ENCODE measurements at places on chromosomes 1 and 21.

- no peaks in the 10 kb centered on the region for H3K4me1 ChIP-seq
- no peak for DNase-seq
- no peak overlapping the region for H3K4me3 ChIP-seq
- no peaks in the 10 kb centered on the region for H3K36me3 ChIP-seq
- no peaks in the 10 kb centered on the region for H3K27me3 ChIP-seq
- no peak overlapping the region for H3K27ac ChIP-seq
Measured at GRCh38 chr1:3125078-3125477, 56.1 kb downstream of the PRDM16 start.

DNA sequence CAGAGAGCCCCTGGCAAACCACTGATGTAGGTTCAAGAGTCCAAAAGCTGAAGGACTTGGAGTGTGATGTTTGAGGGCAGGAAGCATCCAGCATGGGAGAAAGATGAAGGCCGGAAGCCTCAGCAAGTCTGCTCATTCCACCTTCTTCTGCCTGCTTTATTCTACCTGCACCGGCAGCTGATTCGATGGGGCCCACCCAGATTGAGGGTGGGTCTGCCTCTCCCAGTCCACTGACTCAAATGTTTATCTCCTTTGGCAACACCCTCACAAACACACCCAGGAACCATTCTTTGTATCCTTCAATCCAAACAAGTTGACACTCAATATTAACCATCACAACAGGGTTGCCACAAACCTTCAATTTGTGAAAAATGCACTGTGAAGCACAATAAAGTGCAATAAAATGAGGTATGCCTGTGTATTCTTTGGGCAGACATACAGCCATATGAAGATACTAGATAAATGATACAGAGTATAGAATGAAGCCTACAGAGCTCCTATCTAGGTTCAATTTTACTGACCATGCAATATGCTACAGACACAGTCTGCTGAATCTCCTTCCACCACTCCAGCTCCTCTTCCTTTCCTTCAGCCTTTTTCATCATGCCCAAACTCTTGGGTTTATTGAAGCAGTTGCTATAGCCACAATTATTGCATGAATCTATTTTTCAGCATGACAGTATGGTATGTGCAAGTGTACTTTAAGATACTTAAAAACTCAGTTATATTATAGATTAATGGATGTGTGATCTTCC, 24.0 kb upstream of the CDC42BPA start:
- no peaks in the 10 kb centered on the region for H3K27me3 ChIP-seq
- no peaks in the 10 kb centered on the region for H3K36me3 ChIP-seq
- H3K4me3 ChIP-seq, result no peak overlapping the region
- H3K27ac ChIP-seq, result no peak overlapping the region

- H3K27ac ChIP-seq, result no peak overlapping the region
- H3K4me1 ChIP-seq, result no peaks in the 10 kb centered on the region
- no peak overlapping the region for H3K4me3 ChIP-seq
- H3K36me3 ChIP-seq, result peaks cover 2% of the 10 kb centered on the region
- no peaks in the 10 kb centered on the region for H3K27me3 ChIP-seq
- no peak for DNase-seq
Measured at GRCh38 chr1:192817246-192817645, 8.4 kb downstream of the RGS2 start.

- H3K27me3 ChIP-seq, result peaks cover 21% of the 10 kb centered on the region
- no peaks in the 10 kb centered on the region for H3K36me3 ChIP-seq
- H3K4me3 ChIP-seq, result no peak overlapping the region
- H3K4me1 ChIP-seq, result no peaks in the 10 kb centered on the region
Measured at GRCh38 chr1:86150553-86151055, 6.0 kb downstream of the COL24A1 start.

DNA sequence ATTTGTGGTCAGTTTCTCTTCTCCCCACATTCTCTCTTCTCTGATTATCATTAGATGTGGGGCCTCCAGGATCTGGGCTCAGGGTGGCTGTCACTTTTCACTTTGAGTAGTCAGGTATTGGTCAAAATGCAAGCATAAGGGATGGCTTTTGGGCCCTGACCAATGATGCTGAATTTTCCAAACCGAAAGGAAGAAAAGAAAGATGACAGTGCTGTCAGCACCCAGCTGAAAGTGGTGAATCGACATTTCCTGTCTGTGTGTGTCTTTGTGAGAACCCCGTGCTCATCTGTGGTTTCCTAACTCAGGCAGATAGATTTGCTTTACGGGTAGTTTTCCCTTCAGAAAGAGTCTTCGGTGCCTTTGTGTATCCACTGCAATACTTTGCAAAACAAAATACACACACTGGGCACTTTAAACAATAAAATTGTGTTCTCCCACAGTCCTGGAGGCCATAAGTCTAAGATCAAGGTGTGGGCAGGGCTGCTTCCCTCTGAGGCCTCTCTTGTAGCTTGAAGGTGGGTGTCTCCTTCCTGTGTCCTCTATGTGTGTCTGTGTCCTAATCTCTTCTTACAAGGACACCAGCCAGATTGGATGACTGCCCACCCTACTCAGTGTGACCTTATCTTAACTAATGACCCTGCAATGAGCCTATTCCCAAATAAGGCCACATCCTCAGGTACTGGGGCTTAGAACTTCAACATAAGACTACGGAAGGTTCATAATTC, 274.8 kb upstream of the AJAP1 start:
- no peak overlapping the region for H3K4me3 ChIP-seq
- no peak for DNase-seq
- H3K27ac ChIP-seq, result no peak overlapping the region
- H3K4me1 ChIP-seq, result no peaks in the 10 kb centered on the region
- H3K36me3 ChIP-seq, result no peaks in the 10 kb centered on the region

DNA sequence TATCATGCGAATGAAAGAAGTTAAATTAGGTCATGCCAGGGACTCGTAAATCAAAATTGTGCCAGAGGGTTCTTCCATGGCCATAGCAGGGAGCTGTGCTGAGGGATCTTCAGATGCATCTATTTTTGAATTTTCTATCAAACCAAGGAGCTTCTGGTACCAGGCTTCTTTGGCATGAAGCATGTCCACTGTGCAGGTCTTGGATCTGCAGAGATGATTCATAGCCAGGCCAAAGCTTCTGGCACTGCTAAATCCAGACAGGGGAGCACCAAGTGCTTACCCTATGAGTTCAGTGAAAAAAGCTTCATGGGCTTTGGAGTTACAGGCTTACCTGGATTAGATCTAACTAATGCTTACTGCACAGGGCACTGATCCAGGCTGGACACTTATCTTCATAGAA, 154.2 kb upstream of the DAB1 start:
- DNase-seq, result no peak
- H3K4me3 ChIP-seq, result no peak overlapping the region
- H3K36me3 ChIP-seq, result no peaks in the 10 kb centered on the region
- H3K27ac ChIP-seq, result no peak overlapping the region
- no peaks in the 10 kb centered on the region for H3K27me3 ChIP-seq

GRCh38 chr1:53545663-53546408, 86.6 kb downstream of the DMRTB1 start:
- no peaks in the 10 kb centered on the region for H3K36me3 ChIP-seq
- no peak overlapping the region for H3K27ac ChIP-seq
- peak; percentile 27 for DNase-seq
- no peak overlapping the region for H3K4me3 ChIP-seq
- 0 out of 2 replicates have a peak, but pooled peaks cover 7% of the 10 kb centered on the region for H3K4me1 ChIP-seq

DNA sequence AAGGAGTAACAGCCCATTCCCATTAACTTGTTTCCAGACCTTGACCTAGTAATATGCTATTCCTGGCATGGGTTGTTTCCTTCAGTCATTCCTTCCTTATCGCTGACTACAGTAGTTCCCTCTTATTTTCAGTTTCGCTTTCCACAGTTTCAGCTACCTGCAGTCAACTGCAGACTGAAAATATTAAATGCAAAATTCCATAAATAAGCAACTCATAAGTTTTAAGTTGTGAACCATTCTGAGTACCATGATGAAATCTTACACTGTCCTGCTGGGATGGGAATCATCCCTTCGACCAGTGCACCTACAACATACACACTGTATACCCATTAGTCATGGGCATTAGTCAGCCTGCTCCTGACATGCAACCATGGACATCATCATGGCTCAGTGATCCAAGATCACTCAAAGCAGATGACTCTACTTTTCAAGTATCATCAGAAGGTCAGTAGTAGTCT, 66.7 kb downstream of the CCDC30 start:
- H3K4me1 ChIP-seq, result no peaks in the 10 kb centered on the region
- no peaks in the 10 kb centered on the region for H3K27me3 ChIP-seq
- no peak overlapping the region for H3K27ac ChIP-seq
- no peaks in the 10 kb centered on the region for H3K36me3 ChIP-seq
- no peak overlapping the region for H3K4me3 ChIP-seq

- no peaks in the 10 kb centered on the region for H3K27me3 ChIP-seq
- no peak overlapping the region for H3K27ac ChIP-seq
- no peak overlapping the region for H3K4me3 ChIP-seq
- DNase-seq, result no peak
- no peaks in the 10 kb centered on the region for H3K36me3 ChIP-seq
- H3K4me1 ChIP-seq, result no peaks in the 10 kb centered on the region
Measured at GRCh38 chr1:212825798-212826452, 21.5 kb downstream of the SPATA45 start.

GRCh38 chr1:113269168-113269963, 120.9 kb upstream of the MAGI3 start:
- no peak overlapping the region for H3K4me3 ChIP-seq
- no peak for DNase-seq
- no peaks in the 10 kb centered on the region for H3K27me3 ChIP-seq

DNA sequence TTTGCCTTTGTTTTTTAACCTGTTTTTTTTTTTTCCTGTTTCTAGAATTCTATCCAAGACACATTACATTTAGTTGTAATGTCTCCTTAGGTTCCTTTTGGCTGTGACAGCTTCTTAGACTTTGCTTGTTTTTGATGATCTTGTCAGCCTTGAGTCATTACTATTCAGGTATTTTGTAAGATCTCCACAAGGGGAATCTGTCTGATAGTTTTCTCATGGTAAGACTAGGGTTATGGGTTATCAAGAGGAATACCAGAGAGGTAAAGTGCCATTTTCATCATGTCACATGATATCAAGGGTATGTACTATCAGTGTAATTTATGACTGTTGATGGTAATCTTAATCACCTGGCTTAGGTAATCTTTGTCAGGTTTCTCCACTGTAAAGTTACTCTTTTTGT, 99.1 kb upstream of the GFI1 start:
- H3K36me3 ChIP-seq, result no peaks in the 10 kb centered on the region
- peaks cover 6% of the 10 kb centered on the region for H3K4me1 ChIP-seq
- H3K27me3 ChIP-seq, result no peaks in the 10 kb centered on the region
- no peak for DNase-seq
- H3K4me3 ChIP-seq, result no peak overlapping the region

GRCh38 chr1:43691871-43692815, 15.2 kb upstream of the ST3GAL3 start:
- H3K27ac ChIP-seq, result no peak overlapping the region
- H3K4me1 ChIP-seq, result no peaks in the 10 kb centered on the region
- DNase-seq, result no peak
- no peaks in the 10 kb centered on the region for H3K27me3 ChIP-seq
- H3K4me3 ChIP-seq, result no peak overlapping the region

DNA sequence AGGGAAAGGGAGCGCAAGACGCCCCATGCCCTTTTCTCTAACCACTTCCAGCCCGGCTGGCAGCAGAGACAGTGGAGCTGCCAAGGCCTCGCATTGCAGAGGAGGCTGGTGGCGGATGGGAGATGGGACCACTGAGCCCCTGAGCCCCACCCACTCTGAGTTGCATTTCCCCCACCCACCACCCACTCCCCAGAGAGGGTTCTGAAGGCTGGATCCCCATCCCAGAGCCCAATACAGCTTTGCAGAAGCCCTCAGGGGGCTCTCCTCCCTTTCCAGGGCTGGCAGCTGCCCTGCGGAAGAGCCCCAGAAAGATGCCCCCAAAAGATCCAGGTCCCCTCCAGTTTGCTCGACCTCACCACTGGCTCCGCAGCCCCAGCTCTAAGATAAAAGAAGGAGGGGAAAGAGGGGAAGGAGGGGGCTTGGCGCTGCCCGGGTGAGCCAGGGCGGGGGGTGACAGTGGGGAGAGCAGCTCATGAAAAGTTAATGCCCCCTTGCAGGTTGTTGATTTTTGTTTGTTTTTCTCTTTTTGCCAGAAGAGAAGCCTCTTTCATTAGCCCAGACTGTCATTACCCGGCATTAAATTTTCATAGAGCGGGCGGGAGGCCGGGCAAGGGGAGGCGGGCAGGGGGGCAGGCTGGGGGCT, 38.4 kb upstream of the CASZ1 start:
- no peaks in the 10 kb centered on the region for H3K27me3 ChIP-seq
- H3K4me3 ChIP-seq, result no peak overlapping the region
- H3K27ac ChIP-seq, result no peak overlapping the region

- H3K4me1 ChIP-seq, result no peaks in the 10 kb centered on the region
- no peaks in the 10 kb centered on the region for H3K27me3 ChIP-seq
- no peak overlapping the region for H3K27ac ChIP-seq
- no peaks in the 10 kb centered on the region for H3K36me3 ChIP-seq
Measured at GRCh38 chr1:110877364-110877763, 4.4 kb downstream of the CD53 start.

- DNase-seq, result no peak
- no peaks in the 10 kb centered on the region for H3K4me1 ChIP-seq
- no peak overlapping the region for H3K4me3 ChIP-seq
- H3K36me3 ChIP-seq, result no peaks in the 10 kb centered on the region
Measured at GRCh38 chr1:226250511-226250910, 27.0 kb downstream of the MIXL1 start.

GRCh38 chr1:31581821-31582810, 5.8 kb downstream of the TINAGL1 start:
- no peak overlapping the region for H3K27ac ChIP-seq
- H3K36me3 ChIP-seq, result no peaks in the 10 kb centered on the region
- H3K27me3 ChIP-seq, result no peaks in the 10 kb centered on the region
- no peak for DNase-seq

- no peaks in the 10 kb centered on the region for H3K27me3 ChIP-seq
- H3K4me3 ChIP-seq, result no peak overlapping the region
- no peak overlapping the region for H3K27ac ChIP-seq
- H3K36me3 ChIP-seq, result no peaks in the 10 kb centered on the region
- H3K4me1 ChIP-seq, result peaks cover 47% of the 10 kb centered on the region
Measured at GRCh38 chr1:10724052-10724494, 72.4 kb downstream of the CASZ1 start.

- no peak for DNase-seq
- H3K4me3 ChIP-seq, result no peak overlapping the region
- H3K36me3 ChIP-seq, result no peaks in the 10 kb centered on the region
- no peaks in the 10 kb centered on the region for H3K27me3 ChIP-seq
Measured at GRCh38 chr1:33466159-33466558, 6.3 kb upstream of the ZSCAN20 start.

DNA sequence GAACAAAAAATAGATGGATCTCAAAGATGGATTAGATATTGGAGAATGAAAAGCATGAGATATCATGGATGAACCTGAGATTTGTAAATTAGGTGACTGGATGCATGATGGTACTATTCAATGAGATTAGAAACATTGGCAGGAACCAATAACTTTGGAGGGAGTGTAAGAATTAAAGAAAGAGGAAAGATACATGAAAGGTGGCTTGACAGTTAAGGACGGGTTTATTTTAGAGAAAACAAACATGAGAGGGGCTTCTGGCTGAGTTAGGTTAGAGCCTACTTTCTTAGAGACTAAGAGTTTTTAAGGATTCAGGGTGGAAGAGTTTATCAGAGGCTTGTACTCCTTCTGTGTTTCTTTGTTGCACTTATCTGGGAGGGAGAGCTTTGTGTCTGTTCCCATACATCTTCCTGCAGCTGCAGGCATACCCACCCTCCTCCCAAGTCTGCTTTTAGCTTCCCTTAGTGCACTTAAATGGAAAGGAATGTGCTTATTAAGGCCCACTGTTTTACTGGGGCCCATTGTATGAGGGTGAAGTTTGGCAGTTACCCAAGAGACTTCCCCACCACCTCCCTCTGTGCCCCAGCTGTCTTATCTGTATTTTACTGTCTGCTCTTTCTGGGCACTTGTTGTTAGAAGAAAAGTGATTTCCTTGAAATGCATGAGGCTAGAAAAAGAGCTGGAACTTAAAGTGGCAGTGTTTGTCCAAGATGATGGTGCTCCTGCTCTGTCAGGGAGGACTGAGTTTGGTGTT, 26.1 kb upstream of the CR2 start:
- peaks cover 19% of the 10 kb centered on the region for H3K27me3 ChIP-seq
- DNase-seq, result no peak
- no peak overlapping the region for H3K27ac ChIP-seq
- H3K36me3 ChIP-seq, result no peaks in the 10 kb centered on the region
- H3K4me3 ChIP-seq, result no peak overlapping the region
- no peaks in the 10 kb centered on the region for H3K4me1 ChIP-seq
